T follicular helper cell (primary cell): ENCODE measurements at places on chromosomes 7 and 10.

DNA sequence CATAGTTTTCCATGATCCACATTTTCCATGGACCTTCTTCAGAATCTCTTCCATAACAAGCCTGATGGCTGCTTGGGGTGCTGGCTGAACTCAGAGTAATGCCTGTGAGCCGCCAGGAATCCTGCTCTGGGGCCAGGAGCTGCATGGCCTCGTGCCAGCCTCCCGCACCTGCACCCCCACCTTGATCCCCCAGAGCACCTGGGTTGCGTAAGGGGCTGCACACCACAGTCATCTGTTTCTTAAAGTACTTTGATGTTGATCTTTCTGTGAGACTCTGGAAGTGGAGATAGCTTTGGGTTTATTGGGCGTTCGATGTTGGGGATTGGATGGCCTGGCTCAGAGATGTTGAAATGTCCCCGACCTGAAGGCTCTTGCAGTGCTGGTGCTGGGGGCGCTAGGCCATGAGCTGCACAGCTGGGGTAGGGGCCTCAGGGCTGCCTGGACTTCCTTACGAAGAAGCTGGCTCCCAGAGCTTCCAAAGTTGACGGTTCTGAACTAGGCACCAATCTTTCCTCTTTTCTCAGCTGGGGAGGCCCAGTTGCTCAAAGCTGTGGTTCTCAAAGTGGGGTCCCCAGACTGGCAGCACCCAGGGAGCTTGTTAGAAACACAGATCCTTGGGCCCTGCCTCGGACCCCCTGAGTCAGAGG lies 534.0 kb downstream of the DNAJB6 start:
- DNase-seq: no peak

- DNase-seq: no peak
Observed at GRCh38 chr7:31934551-31934950, 135.7 kb downstream of the PDE1C start.

- DNase-seq: no peak
Observed at GRCh38 chr10:6337382-6337781, 134.7 kb downstream of the PFKFB3 start.

GRCh38 chr7:2242541-2243429 lies 759 bp downstream of the NUDT1 start:
- DNase-seq: no peak

GRCh38 chr7:17340655-17341054 lies 42.2 kb downstream of the AHR start:
- DNase-seq: no peak

- no peak for DNase-seq
Observed at GRCh38 chr10:86716466-86716865, 40.0 kb upstream of the BMPR1A start.

DNA sequence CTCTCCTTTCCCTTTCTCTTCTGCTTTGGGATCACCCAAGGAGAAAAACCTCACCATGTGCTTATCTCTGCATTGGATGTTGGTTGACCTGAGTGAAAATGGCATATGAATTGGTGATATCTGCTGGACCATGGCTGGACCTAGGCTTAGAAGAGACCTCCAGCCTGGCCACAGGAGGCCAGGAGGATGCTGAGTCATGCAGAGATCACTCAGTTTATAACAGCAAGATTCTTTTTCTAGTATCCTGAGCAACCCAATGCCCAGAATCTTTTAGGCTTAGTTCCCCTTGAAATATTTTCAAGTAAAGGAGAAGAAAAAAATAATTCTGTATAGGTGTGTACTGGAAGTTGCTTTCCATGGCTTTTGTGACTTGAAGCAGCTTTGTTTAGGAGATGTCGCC lies 236.3 kb downstream of the KLF6 start:
- DNase-seq: no peak

- no peak for DNase-seq
Observed at GRCh38 chr10:74084955-74085354, 65.7 kb downstream of the AP3M1 start.

- no peak for DNase-seq
Observed at GRCh38 chr7:41720046-41720445, 17.2 kb upstream of the INHBA start.
